ENCODE measurements at places on chromosomes 5 and 9. TPM values are rescaled to one million over a fixed set of nuclear protein-coding genes. Genes with fewer than 3 reads are reported as not detected.

FOXD4L3 gene
- not detected for total RNA-seq

IDNK gene
- total RNA-seq = 3.8 TPM

C9orf43 gene
- 0.59 TPM for total RNA-seq

CXCL14 gene
- 288 TPM for total RNA-seq

ADAMTS13 gene
- 3.2 TPM for total RNA-seq

CHSY3 gene
- 9.6 TPM for total RNA-seq

SELENOP gene
- total RNA-seq = 597 TPM

LCN1 gene
- not detected for total RNA-seq

PCDHB2 gene
- 3.1 TPM for total RNA-seq

ADAMTSL2 gene
- 1.5 TPM for total RNA-seq

KCNN2 gene
- total RNA-seq = 3.5 TPM

ECM2 gene
- total RNA-seq = 77.1 TPM

HNRNPAB gene
- 48.6 TPM for total RNA-seq

UNC13B gene
- 13.9 TPM for total RNA-seq

GNE gene
- total RNA-seq = 15.3 TPM

MRPL36 gene
- 23.1 TPM for total RNA-seq

TMEM171 gene
- total RNA-seq = 0.49 TPM

STXBP1 gene
- 15.2 TPM for total RNA-seq

PGM5 gene
- 13.8 TPM for total RNA-seq

NIPAL4 gene
- 11.9 TPM for total RNA-seq

GARIN3 gene
- not detected for total RNA-seq

CDX1 gene
- 0.49 TPM for total RNA-seq

EIF4EBP3 gene
- 1.3 TPM for total RNA-seq

STKLD1 gene
- 0.49 TPM for total RNA-seq

PSIP1 gene
- 45.2 TPM for total RNA-seq

OBP2A gene
- not detected for total RNA-seq

NTRK2 gene
- total RNA-seq = 35.3 TPM

SPINK6 gene
- not detected for total RNA-seq

PCDHGA10 gene
- 4.9 TPM for total RNA-seq

FOXD4L6 gene
- not detected for total RNA-seq

ACTBL2 gene
- 5.8 TPM for total RNA-seq

ORM2 gene
- 0.79 TPM for total RNA-seq

LRRC19 gene
- not detected for total RNA-seq

CCDC192 gene
- not detected for total RNA-seq

OR1Q1 gene
- not detected for total RNA-seq
